ENCODE measurements at places on chromosomes 5 and 9.

- no peak for DNase-seq
Measured at GRCh38 chr5:102772273-102772672, 17.2 kb downstream of the PAM start.

- peak; percentile 41 for DNase-seq
Measured at GRCh38 chr5:10355071-10355889, 1.8 kb downstream of the MARCHF6 start.

GRCh38 chr9:73548201-73548600 is 396.5 kb downstream of the ANXA1 start:
- DNase-seq, result no peak

DNA sequence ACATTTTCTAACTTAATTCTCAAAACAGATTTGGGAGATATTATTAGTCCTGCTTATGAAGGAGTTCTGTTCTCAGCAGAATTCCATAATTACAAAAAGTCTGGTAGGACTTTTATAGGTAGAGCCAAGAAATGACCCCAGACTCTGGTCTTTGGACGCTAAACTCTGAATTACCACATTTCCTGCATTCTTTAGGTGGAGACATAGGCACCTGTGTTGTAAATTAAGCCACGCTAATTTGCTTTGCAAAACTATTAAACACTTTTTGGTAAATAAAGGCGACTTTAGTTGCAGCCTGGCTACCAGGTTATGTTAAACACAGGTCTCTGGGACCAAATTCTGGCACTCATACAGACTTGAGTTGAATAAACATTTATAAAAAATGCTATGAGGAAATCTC is 77.7 kb downstream of the C9orf152 start:
- DNase-seq, result no peak

- no peak for DNase-seq
Measured at GRCh38 chr5:69209602-69210001, 20.2 kb downstream of the CENPH start.

DNA sequence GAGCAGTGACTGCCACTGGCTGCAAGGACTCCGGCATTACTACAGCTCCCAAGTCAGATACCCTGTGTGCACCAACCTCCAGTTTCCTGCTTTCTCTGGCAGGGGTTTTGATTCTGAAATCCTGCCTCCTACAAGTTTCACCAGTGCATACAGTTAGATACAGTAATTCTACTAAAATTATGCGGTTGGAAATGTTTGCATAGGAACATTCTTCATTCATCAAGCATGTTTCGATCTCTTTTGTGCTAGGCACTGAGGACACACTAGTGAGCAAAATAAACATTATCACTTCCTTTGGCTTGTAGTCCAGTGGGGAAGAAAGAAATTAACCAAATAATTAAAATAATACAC is 152.2 kb downstream of the TMEM167A start:
- no peak for DNase-seq

DNA sequence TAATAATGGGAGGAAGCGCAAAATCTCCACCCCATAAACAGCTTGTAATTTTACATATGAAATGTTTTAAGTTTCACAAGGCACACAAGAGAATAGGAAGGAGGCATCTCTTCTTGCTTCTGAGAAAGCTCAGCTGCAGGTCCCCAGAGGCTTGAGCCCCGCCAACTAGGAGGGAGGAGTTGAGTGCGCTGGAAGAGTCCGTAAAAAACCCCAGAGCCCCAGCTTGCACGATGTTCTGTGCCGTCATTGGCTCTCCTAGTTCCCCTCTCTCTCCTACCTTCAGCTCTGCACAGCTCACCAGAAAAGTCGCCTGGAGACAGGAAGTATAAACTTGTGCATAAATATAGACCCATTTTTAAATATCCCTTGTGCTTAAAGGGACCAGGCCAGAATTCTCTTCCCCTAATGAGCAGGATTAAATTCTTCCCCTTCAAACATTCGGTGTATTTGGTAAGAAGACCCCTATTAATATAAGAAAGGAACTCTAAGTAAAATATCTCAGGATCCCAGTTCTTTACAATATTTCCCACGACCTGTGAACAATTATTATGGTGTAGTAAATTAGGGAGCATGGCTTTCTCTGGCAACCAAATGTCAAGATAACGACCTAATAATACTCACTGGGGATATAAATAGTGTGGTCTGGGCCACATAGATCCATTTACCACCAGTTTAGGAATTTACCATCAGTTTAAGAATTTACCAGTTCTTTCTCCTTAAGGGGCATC is 13.7 kb downstream of the GLRX start:
- no peak for DNase-seq

GRCh38 chr5:150694612-150695011 is 6.2 kb downstream of the RBM22 start:
- DNase-seq, result no peak

- no peak for DNase-seq
Measured at GRCh38 chr9:8963885-8964284, 1164.3 kb upstream of the DMAC1 start.

- DNase-seq, result no peak
Measured at GRCh38 chr5:9188131-9188530, 357.7 kb downstream of the SEMA5A start.

DNA sequence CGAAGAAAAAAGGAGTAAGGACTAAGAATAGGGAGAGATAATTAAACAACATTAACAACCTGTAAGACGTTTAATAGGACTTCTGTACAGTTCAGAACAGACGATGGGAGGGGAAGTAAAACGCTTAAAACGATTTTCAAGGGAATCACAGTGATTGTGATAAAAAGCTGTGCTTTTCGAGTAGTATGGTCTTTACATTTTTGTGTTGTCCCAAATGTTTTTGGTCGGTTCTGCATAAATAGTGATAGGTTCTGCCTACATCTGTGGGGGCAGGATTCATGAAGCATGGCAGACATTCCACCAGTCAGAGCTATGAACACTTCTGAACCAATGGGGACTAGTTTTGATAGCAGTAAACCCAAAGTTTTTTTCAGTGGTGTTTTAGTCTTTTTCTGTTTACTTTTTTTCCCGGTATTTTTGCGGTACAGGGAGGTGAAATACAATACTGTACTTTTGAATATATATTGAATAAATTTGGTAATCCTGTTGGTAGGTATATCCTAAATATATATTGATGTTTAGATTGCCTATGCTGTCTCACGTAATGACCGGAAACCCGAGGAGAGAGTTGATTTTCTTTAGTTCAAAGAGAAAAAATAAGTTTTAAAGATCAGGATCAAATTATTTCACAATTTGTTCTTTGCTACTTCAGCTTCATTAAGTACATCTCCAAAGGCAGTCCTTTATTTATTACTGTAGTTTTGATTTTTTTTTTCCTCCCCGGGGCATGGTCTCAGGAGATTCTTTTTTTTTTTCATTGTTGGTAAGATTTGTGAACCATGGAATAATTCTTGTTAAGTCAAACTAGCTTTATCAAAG is 1.3 kb downstream of the ERBIN start:
- DNase-seq, result no peak

DNA sequence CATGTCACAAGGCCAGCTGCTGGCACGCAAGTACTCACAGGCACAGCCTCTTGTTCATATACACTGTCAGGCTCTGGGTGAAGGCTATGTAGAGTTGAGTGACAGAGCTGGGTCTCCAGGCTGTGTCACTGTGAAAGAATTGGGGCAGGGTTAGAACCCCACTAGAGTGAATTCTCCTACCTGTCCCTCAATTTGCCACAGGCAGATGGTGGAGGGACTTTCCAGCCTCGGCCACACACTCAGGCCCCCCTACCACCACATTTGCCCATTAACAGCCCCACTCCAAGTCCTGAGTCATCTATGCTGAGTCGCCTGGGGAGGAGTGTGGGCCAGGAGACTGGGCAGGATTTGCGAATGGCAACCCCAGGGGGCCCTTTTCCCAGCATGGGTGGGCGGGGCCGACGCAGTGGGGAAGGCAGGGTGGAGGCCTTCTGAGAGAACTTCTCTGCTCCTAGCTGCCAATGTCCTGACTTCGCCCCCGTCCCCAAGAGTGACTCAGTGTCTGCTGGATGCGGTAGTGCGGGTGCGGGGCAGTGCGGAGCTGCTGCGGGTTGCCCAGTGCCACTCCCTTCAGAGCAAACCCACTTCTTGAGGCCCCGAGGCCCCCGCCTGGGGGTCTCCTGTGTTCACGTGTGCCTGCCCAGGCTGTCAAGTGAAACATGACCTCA is 50.3 kb upstream of the PSD2 start:
- DNase-seq, result peak; percentile 10

DNA sequence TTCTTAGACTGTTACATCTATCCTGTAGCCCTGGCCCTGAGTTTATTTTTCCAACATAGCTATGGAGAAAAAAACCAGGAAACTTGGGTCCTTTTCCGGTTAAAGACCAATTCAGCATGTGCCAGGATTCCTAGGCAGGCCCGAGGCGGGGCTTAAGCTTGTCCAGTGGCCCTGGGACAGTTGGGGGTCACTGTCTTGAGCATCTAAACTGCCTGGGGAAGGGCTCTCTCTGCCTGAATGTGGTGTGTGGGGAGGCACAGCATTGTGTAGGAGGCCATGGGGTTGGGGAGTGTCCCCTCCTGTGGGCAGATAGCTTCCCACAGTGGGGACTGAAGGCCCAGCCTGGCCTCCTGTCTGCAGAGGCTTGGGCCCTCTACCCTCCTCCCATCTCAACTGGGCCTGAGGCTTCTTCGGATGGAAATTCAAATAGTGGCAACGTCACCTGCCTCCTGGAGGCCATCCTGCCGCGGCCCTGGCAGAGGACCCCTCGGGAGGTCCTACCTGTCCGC is 88.8 kb downstream of the PHF2 start:
- DNase-seq, result no peak

GRCh38 chr9:27125030-27125429 is 16.0 kb downstream of the TEK start:
- DNase-seq, result peak; percentile 97

DNA sequence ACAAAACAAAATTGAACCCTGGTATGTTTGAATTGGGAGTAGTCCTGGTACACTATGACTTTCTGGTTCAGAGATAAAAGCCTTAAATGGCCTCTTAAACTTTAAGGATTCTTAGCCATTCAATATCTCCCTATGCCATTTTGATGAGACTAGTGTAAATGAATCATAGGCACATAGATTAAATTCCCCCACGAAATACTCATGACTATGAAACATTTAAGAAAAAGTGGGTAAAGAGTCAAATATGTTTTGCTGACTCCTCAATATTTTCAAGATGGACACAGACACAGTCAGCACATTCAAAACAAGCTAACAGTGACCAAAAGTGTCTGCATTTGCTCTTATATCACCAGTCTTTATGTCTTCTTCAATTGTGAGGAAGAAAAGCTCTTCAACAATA is 278.3 kb downstream of the PDE4D start:
- DNase-seq, result no peak

- DNase-seq, result no peak
Measured at GRCh38 chr9:107215381-107215780, 67.7 kb upstream of the RAD23B start.

DNA sequence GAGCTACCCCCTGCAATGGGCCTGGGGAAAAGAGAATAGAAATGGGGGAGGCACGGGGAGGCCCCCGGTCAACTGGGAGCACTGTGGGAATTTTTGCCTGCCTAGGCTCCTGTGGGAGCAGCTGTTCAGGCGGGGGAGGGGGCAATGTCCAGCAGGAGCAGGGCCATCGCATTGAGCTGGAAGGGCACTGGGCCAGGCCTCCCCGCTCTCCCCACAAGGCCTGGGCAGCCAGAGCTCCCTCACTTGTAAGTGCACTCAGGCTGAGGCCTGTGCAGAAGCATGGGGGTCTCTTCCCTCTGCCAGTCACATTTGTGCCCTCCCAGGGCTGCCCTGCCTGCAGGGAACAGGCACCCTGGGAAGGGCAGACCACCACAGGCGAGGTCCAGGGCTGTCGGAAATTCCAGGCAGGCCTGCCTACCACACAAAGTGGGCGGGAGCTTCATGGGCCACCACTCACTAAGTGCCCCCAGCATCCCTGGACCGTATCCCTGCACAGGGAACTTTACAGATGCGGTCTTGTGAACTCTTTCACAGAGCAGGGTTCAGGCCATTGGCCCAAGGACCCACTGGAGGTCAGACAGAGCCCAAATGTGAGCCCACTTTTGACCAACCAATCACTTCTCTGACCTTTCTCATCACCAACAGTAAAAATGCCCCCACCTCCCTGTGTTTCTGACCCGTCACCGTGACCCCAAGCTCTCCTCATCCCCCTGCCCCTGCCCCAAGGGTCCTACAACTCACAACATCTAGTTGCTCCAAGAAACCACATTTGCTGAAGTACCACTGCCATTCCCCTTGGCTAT is 1.0 kb upstream of the CFAP157 start:
- DNase-seq, result no peak

DNA sequence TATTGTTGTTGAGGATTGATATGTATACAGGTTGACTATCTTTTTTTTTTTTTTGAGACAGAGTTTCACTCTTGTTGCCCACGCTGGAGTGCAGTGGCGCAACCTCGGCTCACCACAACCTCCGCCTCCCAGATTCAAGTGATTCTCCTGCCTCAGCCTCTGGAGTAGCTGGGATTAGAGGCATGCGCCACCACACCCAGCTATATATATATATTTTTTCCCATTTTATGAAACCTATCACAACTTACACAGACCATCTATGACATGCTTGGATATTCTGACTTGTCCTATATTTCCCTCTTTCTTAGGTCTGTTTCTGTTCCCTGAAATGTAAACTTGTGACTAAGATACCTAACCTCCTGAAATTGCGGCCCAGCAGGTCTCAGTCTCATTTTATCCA is 5.0 kb downstream of the CD14 start:
- no peak for DNase-seq

- DNase-seq, result no peak
Measured at GRCh38 chr5:180492226-180492903, 1.8 kb upstream of the CNOT6 start.

DNA sequence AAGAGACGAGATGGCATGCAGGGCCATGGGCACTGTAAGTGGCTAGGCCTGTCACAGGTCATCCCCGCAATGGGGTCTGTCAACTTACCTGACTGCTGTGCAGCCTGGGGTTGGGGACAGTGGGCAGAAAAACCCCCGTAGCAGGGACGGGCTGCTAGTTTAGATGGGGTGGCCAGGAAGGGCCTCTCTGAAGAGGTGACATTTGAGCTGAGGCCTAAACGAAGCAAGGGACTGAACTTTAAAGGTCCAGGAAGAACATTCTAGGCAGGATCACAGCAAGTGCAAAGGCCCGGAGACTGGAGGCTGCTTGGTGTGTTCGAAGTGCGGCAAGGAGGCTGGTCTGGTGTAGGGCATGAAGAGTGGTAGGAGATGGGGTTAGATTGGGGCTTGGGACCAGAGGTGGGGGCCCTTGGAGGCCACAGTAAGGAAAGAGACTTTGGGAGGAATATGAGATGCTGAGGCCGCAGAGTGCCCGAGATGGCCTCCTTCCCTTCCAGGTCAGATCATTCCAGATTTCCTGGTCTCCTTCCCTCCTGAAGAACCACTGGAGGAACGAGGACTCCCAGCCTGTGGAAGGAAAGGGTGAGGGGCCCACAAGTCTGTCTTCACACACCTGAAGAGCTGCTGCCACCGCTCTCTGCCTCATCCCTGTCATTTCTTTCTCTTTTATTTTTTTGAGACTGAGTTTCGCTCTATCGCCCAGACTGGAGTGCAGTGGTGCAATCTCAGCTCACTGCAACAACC is 37.9 kb upstream of the SH3PXD2B start:
- no peak for DNase-seq

GRCh38 chr5:83331842-83332241 is 139.7 kb upstream of the VCAN start:
- no peak for DNase-seq

GRCh38 chr9:114759512-114760341 is 46.1 kb downstream of the TNFSF15 start:
- no peak for DNase-seq

Measured in NCI-H1694 treated with DMSO at 0.1 percent for 48 hours (cell line).